ENCODE measurements at places on chromosomes 16 and 17.

DNA sequence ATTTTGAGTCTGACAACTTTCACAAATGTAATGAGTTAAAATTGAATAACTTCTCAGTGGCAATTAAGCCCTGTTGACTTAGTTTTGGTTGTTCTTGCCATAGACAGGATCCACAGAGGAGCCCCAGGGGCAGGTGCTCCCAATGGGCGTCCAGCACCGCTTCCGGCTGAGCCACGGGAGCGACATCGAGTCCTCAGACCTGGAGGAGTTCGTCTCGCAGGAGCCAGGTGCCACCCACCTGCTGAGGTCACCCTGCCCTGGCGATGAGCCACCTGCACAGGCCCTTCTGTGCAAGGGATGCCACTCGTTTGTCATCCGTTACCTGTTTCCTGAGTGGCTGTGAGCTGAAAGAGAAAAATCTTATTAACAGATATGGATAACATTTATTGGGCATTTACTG, 10.7 kb downstream of the CCDC40 start:
- DNase-seq = no peak

DNA sequence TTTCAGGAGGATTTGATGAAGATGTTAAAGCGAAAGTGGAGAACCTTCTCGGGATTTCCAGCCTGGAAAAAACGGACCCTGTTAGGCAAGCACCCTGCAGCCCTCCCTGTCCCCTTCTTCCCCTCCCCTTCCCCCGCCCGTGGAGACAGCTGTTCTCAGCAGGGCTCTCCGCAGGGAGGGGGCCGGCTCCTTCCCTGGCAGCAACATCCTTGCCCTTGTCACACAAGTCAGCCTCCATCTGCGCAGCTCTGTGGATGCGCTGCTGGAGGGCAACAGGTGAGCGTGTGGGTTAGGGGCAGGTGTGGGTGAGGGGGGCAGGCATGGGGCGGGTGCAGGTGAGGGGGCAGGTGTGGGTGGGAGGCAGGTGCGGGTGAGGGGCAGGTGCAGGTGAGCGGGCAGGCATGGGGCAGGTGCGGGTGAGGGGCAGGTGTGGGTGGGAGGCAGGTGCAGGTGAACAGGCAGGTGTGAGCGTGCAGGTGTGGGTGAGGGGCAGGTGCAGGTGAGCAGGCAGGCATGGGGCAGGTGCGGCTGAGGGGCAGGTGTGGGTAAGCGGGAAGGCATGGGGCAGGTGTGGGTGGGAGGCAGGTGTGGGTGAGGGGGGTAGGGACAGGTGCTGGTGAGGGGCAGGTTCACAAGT, 9.4 kb downstream of the CYBC1 start:
- DNase-seq = no peak

- DNase-seq = no peak
Observed at GRCh38 chr17:66469890-66470289, 167.5 kb downstream of the PRKCA start.

DNA sequence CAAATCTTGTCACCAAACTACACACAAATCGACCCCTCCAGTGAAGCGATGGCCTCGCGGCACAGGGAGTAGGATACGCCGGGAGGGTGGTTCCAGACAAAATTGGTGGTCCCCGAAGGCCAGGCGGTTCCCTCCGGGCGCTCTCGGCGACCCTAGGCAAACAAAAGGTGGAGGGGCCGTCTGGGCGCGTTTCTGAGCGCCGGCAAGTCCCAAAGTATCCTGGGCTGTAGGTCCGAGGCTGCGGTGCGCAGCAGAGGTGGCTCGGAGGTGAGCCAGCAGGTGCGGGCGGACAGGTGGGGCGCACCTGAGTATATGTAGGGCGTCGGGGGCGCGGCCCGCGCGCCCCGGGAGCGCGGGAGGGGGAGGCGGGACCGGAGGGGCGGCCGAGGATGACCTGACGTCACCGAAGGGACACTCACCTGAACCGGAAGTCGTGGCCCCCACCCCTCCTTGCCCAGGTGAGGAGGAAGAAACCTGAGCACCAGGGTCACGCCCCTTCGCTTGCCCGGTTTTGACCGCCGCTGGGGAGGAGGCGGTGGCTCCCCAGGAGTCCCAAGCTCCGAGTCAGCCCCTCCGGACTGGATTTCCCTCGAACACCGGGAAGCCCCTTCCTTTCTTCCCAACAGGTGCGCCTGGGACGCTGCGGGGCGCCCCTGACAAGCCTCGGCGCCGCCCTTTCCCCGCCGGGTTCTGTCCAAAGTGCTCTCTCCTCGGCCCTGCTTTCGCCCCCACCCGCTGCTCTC, at the start of gene CLDN7:
Gene CLDN7 (minus strand): TSS at position 287 of the 743 bp plus-strand sequence. CDS start 435 bp downstream, outside the sequence.
- peak; percentile 91 for DNase-seq

GRCh38 chr17:13182450-13182849, 164.6 kb upstream of the ELAC2 start:
- DNase-seq = no peak

- no peak for DNase-seq
Observed at GRCh38 chr17:74892974-74893911, at the start of gene FADS6. Gene FADS6 (minus strand): TSS chr17:74893633. CDS start chr17:74893595, 38 bp downstream.

GRCh38 chr17:48025904-48026501, 11.6 kb downstream of the COPZ2 start:
- DNase-seq = peak; percentile 32

GRCh38 chr16:81723098-81723723, 55.9 kb upstream of the PLCG2 start:
- peak; percentile 83 for DNase-seq

GRCh38 chr17:73552300-73553048, 91.8 kb downstream of the SDK2 start:
- no peak for DNase-seq

DNA sequence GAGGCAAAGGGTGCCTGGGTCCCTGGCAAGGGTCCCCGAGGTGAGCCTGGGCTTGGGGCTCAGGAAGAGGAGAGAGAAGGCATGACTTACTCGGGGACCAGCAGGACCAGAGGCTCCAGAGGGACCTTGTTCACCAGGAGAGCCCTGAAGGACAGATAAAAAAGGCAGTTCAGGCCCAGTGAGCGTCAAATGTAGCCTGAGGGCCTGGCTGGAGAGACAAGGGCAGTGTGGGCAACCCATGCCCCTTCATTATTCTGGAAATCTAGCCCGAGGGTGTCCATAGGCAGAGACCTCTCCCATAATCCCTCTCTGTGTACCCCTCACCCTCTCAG, 14.1 kb downstream of the COL1A1 start:
- DNase-seq = no peak

GRCh38 chr17:7574176-7574953, 5.1 kb upstream of the CD68 start:
- DNase-seq = no peak

DNA sequence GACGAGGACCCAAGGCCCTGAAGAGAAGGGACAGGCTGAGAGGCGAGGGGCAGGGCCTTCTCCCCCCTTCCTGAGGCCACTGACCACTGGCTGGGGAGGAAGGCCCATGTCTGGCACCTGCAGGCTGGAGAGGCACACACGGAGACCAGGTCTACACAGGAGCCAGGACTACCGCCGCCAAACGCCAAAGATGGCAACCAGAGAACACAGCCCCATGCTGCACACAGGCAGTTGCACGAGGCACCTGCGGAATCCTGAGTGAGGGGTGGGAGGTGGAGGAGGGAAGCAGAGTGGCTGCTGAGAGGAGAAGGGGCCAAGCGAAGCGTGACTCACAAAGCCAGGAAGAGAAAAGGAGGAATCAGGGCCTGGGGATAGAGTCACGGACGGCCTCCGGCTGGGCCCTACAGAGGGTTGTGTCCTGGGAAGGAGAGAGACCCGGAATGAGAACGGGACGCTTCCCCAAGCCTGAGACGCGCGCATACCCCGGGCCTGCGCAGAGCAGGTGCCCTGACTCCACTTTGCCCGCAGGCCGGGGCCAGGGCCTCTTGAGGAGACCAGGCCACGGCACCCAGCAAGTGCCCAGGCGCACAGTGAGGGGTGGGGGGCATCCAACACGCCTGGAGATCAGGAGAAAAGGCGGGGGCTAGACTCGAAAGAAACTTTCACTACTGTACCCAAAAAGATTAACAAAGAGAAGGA, 28.7 kb upstream of the C16orf95 start:
- DNase-seq = no peak

DNA sequence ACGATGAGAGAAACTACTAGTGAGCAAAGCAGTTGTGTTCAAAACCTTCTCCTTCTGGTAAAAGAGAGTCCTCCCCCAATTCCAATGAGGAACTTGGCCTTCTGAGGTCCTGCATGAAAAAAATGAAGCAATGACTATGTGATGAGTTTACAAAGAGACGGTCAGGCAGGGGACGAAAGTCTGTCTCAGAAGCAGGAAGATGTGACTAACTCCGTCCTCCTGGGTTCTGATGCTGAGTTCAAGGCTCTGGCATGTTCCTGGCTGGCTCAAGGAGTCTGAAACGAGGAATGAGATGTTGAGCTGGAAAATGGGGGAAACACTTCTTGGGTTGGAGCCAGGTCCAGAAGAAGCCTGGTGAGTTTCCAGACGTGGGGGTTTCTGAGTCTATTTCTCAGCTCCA, 129.6 kb downstream of the CPPED1 start:
- no peak for DNase-seq

- DNase-seq = peak; percentile 40
Observed at GRCh38 chr16:81366316-81366932, 51.7 kb downstream of the GAN start.

DNA sequence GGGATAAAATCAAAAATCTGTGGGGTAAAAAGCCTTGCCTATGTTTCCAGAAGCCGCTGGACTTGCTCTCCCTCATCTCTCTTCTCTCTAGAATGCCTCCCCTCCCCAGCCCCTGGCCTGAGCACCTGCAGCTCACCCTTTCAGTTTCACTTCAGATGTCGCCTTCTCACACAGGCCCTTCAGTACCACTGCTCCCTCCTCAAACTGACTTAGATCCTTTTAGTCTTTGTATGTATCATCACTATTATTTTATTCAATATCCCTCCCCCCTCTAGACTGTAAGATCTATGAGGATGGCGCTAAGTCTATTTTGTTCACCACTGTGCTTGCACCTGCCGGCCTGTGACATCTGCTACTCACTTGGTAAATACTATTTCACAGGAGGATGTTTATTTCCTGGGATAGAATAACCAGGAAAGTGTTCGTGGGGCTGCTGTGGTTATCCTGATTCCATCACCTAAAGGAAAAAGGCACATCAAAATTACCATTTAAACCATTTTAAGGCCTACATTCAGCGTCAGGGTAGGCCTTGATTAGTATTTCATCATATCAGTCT, 122.3 kb downstream of the MRTFB start:
- no peak for DNase-seq

GRCh38 chr17:4492721-4493561, 5.7 kb upstream of the SPNS2 start:
- peak; percentile 80 for DNase-seq

- DNase-seq = no peak
Observed at GRCh38 chr17:51170736-51171135, 4.5 kb downstream of the NME2 start.

- DNase-seq = no peak
Observed at GRCh38 chr16:19589771-19590302, 34.3 kb downstream of the VPS35L start.

DNA sequence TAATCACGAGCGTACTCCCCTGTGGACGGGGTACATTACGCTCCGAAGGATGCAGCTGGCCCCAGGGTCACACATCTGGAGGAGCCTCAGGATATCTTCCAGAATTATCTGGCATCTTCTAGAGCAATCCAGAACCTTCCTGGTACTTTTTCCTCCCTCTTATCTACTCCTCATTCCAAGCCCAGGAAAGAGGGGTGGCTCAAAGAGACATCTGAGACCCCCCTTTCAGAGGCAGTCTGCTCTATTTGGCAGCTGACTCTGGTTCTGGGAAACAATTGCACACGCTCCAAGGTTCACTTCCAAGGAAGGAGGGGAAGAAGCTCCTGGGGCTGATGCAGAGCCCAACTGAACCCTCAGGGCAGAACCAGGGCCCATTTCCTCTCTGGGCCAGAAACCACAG, 14.9 kb downstream of the RBFOX3 start:
- no peak for DNase-seq
